ENCODE measurements at places on chromosomes 3 and 15. TPM values are rescaled to one million over a fixed set of nuclear protein-coding genes. Genes with fewer than 3 reads are reported as not detected.

CYP11A1 gene
- 1.8 TPM for total RNA-seq

MYNN gene
- 18.2 TPM for total RNA-seq

AGTR1 gene
- total RNA-seq = 2.7 TPM

GOLGA6L7 gene
- total RNA-seq = not detected

ZNF80 gene
- total RNA-seq = not detected

B3GALNT1 gene
- 7.3 TPM for total RNA-seq

MOBP gene
- not detected for total RNA-seq

PARP15 gene
- total RNA-seq = 0.20 TPM

CDHR4 gene
- not detected for total RNA-seq

GRAMD2A gene
- total RNA-seq = under 0.01 TPM

PTH1R gene
- total RNA-seq = 1.1 TPM

WDR93 gene
- total RNA-seq = not detected

CPNE9 gene
- total RNA-seq = not detected

PLOD2 gene
- total RNA-seq = 75.0 TPM

GOLGA8B gene
- 15.8 TPM for total RNA-seq

ATP10A gene
- 2.6 TPM for total RNA-seq

DRD3 gene
- not detected for total RNA-seq

RGMA gene
- total RNA-seq = 2.9 TPM

Measured in subcutaneous preadipocyte (primary cell).